Transverse colon (tissue), 4 donors: ENCODE measurements at places on chromosomes 6 and 20.

DNA sequence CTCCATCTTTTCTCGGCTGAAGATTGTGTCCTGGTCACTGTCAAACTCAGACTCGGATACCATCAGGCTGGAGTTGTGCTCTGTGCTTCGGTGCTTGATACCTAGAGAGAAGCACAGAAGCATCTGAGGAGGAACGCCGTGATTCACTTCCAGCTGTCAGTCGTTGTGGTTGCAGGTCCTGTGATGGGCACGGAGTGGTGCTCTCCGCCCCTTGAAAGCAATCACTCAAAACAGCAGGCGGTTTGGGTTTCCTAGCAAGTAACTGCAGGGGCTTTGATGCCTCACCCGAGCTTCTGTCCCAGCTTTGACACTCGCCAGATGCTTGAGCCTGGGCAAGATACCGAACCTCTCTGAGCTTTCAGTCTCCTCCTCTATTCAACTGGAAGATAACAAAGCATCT, 52.5 kb downstream of the ALDH5A1 start:
- no peak for DNase-seq

DNA sequence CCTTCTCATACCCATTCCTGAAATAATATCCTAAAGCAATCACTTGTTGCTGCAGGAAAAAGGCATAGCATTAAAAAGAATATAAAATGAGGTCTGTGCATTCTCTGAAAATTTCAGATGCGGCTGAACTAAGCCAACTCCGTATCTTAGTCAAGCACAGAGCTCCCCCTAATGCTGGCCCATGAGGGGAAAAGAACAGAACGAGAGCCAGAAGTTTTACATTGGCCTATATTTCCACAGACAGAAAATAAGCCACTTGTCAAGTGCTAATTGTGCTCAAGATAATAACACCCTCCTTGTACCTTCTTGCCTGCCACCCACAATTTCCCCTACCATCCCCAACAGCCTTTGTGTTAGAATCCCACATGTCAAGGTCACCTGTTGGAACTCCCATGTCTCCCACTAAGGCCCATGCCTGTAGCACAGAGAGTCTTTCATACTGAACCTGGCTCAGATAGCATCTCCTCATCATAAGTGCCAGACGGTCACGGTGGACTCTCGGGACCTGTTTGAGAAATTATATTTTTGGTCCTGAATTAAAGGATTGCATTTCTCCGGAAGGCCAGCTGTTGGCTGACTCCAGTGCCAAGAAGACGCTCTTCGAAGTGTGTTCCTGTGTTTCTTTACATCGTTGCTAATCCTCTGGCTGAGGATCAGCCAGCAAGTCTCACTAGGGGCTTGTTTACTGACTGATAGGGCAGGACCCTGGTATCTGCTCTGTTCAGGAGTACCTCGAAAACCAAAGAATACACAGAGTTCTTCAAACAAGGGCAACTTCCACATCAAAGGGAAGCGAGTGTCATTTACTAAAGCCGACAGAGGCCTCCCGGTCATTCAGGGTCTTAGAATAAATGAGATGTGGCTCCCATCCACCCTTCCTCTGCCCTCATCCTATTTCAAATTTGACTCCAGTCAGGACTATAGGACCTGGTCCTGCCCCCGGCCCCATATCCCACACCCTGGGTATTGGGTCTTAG, 183.4 kb upstream of the FBXL4 start:
- DNase-seq = no peak

DNA sequence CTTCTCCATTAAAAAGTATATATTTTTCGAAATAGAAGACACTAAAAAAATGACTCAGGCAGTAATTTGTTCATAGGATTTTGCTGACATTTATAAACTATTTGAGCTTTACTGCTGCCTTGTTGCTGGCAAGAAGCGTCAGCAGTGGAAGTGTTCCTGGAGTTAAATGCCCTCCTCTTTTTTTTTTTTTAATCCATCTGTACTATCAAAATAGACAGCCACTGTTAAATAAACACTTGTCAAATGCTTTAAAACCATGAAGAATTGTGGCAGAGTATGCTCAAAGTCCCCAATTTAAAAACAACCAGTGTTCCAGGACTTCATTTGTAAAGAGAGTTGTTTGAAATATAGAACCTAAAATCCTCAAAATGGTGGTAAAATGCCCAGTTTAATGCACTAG, 253.8 kb downstream of the NKAIN2 start:
- DNase-seq = no peak

- DNase-seq = no peak
Observed at GRCh38 chr6:148557796-148558321, 189.0 kb upstream of the UST start.
